Stimulated activated CD8-positive, alpha-beta memory T cell treated with anti-CD3 and anti-CD28 coated beads, Interleukin-4, amount 100 ng/mL, for 1 hour (primary cell): ENCODE measurements at places on chromosomes 13 and 19.
A peak's percentile ranks its signal among the peaks of the same experiment; 100 is the strongest.

DNA sequence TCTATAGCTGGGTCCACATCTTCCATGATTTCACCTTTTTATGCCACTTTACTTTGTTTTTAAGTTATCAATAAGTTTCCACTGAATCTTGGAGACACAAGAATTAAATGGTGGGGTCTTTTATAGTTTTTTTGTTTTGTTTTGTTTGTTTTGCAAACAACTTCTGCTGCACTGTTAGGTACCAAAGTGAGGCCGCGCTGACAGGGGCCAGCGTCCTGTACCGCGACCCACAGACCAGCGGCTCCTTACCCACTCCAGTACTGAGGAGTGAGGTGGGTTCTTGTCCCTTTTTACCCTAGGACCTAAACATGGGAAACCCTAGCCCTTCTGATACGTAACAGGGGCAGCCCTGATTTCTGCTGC is 75.8 kb upstream of the MCF2L start:
- DNase-seq = no peak

DNA sequence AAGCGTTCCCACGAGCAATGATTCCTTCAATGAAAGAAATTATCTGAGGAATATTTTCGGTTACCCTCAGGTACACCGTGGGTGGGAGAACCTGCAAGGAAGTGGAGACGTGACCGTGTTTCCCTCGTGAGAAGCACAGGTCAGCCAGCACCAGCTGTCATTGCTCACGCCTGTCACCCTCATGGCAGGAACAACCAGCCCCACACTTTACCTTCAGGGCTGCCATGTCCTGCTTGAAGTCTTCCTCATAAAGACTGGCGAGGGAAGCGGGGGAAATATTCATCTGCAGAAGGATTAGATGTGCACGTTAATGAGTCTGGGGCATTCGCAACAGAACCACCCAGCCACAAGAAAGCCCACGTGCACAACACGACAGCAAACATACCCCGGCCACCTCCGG is 18.2 kb downstream of the CARS2 start:
- no peak for DNase-seq

DNA sequence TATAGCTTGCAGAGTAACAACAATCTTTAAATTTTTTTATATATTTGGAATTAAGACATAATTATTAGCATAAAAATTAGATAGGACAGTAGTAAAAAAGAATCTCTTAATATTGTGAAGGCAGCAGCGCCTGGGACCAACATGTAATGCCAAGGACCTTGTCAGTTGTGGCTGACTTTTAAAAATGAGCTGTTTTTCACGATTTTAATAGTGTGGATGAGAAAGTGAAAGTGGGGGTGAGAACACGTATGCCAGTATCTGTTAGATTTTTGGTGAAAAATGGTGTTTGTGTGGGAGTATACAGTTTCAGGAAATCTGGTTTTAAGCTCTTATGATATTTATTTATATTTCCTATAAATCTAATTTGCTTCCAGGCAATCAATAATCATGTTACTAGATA is 125.2 kb downstream of the LMO7 start:
- no peak for DNase-seq

DNA sequence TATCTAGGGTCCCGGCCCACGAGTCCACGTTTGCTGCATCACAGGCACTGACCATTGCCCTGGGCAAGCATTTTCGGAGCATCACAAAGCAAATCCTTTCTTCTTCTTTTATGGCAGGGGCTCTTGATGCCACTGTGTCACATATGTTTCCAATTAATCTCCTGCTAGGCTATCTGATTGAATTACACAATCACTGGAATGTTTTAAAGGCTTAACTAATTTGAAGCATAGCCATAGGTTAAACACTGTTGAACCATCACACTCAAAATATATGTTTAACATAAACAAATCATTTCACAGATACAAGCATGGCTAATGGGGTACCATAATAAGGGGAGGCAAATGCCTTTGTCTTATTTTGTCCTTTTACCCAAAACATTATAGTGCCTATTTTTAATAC is 338.3 kb downstream of the POU4F1 start:
- no peak for DNase-seq

GRCh38 chr19:58001895-58002369 is 688 bp downstream of the ZNF606 start:
- DNase-seq = no peak

GRCh38 chr13:95275322-95276036 is 25.8 kb downstream of the ABCC4 start:
- DNase-seq = no peak

- no peak for DNase-seq
Observed at GRCh38 chr13:102484329-102484728, 82.5 kb upstream of the FGF14 start.

DNA sequence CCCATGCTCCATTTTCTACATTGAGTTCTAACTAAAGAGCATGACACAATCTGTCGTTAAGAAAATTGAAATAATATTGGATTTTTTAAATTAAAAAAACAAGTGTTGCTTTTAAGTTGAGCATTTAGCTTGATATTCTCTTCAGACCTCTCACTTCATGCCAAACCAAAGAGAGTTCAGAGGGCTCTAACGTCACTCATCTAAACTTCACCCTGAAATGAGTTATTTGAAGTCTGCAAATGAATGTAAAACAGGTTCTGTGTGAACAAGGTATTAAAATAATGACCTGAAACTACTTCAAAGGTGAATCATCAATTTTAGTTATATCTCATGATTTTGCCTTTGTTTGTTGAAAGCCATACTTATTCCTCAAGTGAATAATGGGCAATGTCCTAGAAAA is 61.8 kb downstream of the MRPL57 start:
- DNase-seq = no peak

DNA sequence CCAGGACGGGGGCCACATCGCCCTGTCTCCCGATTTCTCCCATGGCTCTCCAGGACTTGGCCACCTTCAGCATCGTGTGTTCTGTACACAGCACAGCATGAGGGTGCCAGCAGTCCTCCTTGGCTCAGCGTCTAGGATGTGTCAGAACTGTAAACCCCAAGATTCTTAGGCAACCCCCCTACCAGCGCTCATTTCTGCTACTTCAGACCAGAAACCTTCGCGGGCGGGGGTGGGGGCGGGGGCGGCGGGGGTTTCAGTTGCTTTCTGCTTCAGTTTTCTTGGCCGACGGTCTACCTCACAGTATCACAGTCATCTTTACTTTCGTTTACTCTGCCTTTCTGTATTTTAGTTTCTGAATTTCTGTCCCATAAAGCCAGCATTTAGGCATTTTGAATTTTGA is 82.4 kb downstream of the GGACT start:
- no peak for DNase-seq

DNA sequence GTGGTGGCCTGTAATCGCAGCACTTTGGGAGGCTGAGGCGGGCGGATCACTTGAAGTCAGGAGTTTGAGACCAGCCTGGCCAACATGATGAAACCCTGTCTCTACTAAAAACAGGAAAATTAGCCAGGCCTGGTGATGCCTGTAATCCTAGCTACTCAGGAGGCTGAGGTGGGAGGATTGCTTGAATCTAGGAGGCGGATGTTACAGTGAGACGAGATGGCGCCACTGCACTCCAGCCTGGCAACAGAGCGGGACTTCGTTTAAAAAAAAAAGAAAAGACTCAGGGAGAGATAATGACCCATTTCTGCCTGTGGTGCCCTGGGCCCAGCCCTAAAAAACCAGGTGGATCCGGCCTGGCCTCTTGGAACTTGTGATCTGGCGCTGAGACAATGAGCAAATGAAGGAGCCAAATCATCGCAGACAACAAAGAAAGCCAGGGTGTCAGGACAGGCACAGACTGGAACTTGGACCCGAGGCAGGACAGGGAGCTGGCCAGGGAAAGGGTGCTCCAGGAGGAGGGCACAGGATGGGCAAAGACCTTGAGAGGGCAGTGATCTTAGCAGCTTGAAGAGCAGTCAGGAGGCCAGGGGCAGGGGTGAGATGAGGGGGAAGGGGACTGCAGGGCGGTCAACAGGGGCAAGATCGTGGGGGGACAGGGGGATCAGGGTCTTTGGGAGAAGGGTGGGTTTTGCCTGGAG is 962 bp upstream of the JAK3 start:
- no peak for DNase-seq

DNA sequence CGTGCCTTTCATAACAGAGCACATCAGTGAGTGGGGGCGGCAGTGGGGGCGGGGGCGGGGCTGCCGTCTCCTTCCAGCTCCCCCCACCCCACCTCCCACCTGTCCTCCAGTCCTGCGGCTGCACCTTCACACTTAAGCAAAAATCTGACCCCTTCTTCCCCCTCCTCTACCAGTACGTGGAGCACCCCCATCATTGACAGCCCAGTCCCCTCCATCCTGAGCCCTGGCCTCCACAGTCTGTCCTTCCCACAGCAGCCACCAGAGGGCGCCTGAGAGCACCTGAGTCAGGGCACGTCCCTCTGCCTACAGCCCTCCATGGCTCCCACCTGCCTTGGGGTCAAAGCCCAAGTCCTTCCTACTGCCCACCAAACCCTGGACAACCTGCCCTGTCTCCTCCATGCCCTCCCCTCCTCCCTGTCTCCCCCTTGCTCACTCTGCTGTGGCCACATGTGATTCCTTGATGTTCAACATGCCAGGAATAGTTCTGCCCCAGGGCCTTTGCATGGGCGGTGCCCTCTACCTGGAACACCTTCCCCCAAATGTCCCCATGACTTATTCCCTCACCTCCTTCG is 4.0 kb downstream of the EBI3 start:
- DNase-seq = peak; percentile 26

- DNase-seq = no peak
Observed at GRCh38 chr19:53537121-53537520, 824 bp upstream of the ZNF331 start.
